ENCODE measurements at places on chromosomes 3 and 15.

DNA sequence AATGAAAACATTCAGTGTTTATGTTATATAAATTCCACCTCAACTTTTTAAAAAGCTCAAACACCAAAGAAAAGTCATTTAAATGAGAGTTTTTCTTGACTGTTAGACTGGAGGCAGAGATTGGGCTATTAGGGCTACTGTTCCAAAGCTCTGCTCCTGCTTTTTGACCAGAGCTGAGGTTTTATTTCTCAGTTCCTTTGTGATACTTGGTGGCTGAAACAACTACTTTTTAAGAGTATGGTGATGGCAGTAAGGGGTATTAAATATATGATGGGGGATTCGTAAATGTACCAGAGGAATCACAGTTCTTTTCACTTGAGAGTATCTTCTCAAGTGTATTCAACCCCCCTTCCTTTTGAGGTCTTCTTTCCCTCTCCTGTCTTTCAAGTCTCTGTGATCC lies 186.1 kb upstream of the CGNL1 start:
- DNase-seq = no peak

DNA sequence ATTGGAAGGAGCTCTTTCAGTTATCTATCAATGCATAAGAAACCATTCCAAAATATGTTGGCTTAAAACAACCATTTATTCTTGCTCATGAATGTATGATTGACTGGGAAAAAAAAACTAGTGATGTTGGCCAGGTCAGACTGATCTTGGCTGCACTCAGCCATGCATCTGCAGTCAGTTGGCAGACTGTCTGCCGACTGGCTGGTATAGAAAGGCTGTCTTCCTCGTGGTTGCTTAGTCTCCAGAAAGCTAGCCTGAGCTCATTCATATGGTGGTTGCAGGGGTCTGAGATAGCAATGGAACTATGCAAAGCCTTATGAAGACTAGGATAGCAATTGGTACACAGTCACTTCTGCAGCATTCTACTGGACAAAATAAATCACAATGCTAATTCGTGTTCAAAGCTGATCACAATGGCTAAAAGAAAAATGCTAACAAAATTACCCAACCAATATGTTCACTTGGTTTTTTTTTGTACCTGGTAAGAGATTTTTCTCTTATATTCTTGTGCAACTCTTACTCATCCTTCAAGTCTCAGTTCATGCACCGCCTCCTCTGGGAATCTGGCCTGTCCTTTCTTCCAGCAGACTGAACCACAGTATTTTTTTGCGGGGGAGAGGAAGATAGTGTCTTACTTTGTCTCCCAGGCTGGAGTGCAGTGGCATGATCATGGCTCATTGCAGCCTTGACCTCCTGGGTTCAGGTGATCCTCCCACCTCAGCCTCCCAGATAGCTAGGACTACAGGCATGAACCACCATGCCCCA lies 126.8 kb downstream of the KCNAB1 start:
- DNase-seq = no peak

GRCh38 chr3:116148881-116149851 lies 296.1 kb downstream of the LSAMP start:
- peak; percentile 55 for DNase-seq

GRCh38 chr15:84671211-84671610 lies 13.2 kb upstream of the NMB start:
- DNase-seq = no peak

GRCh38 chr3:14946739-14947099 lies 664 bp upstream of the NR2C2 start:
- no peak for DNase-seq

- no peak for DNase-seq
Measured at GRCh38 chr15:38631119-38632075, 66.8 kb upstream of the RASGRP1 start.

DNA sequence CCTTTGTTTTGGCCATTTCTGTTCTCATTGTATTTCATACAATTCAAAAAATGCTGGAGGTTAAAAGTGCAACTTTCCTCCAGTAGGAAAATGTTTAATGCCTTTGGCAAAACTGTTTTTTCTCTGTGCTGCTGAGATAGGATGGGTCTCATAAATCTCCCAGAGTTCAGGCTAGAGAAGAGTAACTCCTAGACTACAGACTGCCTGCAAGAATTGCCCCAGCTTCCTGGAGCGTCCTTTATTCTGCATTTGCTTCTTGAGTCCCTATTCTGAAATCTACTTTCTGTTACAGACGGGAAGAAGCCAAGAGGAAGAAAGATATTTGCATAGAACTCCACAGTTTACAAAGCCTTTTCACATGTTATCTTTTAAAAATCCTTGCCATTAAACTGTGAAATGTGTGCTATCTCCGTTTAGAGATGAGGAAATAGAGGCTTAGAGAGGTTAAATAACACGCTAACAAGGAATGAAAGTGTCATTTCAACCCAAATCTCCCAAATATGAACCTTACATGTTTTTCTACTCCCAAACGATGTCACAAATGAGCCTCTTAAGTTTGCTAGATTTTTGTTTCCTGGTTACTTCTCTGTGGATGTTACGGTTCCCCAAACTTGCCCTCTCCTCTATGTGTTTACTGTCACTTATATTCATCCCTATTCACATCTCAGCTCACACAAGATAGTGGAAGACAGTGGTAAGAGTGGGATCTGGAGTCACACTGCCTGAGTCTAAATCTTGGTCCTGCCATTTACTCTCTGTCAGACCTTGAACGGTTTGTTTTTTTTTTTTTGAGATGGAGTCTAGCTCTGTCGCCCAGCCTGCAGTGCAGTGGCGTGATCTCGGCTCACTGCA lies 17.4 kb downstream of the NANOGP8 start:
- DNase-seq = no peak

DNA sequence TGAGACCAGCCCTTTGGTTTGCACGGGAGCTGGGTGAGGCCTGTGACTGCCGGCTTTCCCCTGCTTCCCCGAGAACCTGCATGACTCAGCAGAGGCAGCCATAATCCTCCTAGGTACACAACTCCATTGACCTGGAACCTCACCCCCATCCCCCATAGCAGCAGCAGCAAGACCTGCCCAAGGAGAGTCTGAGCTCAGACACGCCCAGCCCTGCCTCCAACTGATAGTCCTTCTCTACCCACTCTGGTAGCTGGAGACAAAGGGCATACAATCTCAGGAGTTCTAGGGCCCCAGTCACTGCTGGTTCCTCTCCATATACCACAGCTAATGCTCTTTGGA lies 141.0 kb upstream of the ARHGEF26 start:
- no peak for DNase-seq

DNA sequence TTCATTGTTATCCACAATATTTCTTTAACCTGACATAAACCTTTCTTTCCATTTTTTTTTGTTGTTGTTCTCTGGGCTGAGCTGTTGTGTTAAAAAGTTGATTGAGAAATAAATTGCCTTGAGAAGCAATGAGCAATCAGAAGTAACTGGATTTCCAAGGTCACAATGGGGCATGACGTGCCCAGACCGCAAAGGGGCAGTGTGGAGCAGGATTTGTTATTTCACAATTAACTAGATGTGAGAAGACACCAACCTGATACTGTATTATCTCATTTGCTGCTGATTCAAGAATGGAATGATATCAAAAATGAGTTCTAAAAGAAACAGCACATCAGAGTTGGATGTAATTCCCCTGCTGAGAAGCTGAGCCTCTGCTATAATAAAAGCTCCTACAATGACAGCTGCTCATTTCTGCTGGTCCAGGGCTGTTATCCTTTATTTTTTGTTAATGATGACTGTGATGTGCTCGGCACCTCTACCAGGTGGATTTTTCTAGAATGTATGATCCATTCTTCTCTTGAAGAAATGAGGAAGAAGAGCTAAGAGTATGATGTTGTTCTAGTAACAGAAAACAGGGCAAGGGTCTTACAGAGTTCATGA lies 28.1 kb downstream of the CPNE4 start:
- DNase-seq = no peak

GRCh38 chr3:160400030-160400701 lies 716 bp downstream of the SMC4 start:
- DNase-seq = no peak

GRCh38 chr3:195059471-195060216 lies 211.3 kb downstream of the XXYLT1 start:
- no peak for DNase-seq

DNA sequence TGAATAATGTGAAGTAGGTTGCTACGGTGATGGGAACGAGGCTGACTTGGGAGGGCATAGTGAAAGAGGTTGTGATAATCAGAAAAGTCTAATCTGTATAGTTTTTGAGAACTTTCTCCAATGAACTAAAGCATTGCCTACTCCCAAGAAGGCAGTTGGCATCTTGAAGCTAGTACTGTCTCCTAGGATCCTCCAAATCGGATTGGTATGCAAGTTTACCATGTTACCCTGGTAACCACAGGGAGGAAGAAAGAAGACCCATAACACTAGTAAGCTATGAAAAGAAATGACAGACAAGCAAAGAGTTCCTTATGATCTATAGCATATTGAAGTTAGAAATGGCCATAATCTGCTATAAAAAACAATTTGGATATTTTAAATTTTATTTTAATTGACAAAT lies 127.2 kb upstream of the SYNPR start:
- no peak for DNase-seq

DNA sequence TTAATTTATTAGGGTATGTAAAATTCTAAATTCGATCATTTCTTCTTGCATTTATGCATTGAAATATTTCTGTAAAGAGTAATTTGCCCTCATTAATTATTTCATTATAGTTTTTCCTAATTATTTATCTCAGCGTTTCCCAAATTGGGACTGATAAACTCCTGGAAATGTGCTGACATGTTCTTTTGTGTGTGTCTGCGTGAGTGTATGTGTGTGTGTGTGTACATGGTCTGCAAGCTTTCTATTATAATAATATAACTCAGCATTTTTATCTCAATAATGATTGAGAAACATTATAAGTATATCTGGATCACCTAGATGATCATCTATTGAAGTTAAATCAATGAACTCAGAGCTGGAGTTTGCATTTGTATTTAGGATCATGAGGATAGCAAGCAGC lies 38.7 kb downstream of the TMEM45A start:
- no peak for DNase-seq

- no peak for DNase-seq
Measured at GRCh38 chr3:150319900-150320299, 88.2 kb upstream of the TSC22D2 start.

DNA sequence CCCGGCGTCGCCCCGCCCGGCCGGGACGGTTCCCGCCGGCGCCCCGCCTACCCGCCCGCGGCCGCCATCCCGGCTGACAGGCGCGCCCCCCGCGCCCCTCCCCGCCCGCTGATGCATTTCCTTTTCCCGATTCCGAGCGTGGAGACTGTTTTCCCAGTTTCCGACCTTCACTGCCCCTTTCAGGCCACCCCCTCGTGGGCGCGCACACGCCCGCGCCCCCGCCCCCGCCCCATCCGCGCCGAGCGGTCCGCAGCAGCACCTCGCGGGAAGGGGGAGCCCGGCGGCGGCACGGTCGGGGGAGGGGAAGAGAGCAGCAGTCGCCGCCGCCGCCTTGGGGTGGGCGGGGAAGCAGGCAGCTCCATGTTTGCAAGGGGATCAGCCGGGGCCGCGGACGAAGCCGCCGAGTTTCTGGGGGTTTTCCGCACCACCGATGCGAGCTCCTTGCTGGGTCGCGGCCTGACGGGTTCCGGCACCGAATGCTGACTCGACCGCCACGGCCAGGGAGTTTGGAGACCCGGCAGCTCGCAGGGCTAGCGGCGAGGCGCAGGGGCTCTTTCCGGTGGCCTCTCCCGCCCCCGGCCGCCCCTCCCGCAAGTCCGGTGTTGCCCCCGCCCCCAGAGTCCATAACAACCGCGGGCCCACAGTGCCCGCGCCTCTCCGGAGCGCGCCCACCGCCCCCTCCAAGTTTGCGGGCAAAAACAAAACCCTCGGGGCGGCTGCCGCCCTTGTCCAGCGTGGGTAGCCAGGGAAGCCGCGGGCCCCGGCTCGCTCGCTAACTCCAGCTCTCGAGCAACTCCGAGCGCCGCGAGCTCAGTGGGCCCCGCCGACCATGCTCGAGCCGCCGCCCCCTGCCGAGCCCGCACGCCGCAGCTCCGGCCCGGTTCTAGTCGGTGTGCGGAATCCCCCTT lies 3.2 kb upstream of the SIN3A start:
- DNase-seq = peak; percentile 40

GRCh38 chr3:135451037-135451785 lies 514.3 kb upstream of the PPP2R3A start:
- no peak for DNase-seq

DNA sequence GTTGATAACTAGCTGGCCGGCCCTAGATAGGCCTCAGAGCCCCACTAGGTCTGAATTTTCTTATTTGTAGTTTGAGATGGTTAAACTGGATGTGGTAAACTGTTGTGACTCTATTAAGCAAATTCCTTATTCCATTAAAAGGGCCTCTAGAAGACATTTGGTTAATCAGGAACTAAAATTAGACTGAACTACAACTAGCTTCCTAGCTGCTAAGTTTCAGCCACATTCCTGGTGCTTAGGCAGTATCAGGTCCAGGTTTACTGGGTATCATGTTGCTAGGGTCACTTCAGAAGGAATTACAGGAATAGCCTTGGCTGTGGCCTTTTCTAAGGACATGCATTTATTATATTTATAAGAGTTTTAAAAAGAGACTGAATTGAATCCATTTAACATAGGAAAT lies 136.3 kb downstream of the PLD1 start:
- DNase-seq = no peak

GRCh38 chr15:58701376-58701775 lies 48.1 kb downstream of the ADAM10 start:
- no peak for DNase-seq

GRCh38 chr3:177553012-177553411 lies 355.7 kb upstream of the TBL1XR1 start:
- DNase-seq = no peak

DNA sequence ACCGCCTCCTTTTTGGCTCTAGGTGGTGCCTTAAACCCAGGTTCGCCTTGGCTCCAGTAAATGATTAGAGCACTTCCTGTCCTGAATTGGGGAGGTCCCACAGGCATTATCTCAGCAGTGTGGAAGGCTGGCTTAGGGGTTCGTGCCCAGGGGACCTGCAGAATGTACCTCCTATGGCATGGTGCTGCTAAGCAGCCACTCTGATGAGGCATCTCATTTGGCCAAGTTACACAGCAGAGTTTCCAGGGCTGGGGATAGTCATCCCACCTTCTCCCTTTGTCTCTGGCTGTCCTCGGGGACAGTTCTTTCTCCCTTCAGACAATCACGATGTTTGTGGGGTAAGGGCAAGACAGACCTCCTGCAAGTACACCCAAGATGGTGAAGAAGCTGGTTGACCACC lies 371.2 kb downstream of the VPS13C start:
- DNase-seq = no peak

GRCh38 chr3:7428206-7428718 lies 567.3 kb downstream of the GRM7 start:
- no peak for DNase-seq

DNA sequence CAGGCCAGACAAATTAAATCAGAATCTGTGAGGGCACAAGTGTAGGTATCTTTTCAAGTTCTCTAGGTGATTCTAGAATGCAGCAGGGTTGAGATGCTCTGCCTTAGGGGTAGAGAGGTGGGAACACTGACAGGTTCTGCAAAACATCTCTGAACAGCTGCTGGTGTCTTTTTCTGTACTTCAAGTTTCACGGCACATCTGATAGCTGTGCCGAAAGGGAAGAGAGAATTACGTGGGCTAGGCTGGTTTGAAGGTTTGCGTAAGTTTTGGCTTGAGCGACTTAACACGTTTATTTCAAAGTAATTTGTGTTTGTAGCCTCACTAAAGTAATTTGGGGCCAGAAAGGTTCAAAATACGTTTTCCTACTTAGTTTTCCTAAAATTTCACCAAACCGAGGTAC lies 22.5 kb downstream of the PXK start:
- DNase-seq = no peak

- DNase-seq = no peak
Measured at GRCh38 chr15:28096411-28096669, 2.8 kb downstream of the OCA2 start.

- DNase-seq = no peak
Measured at GRCh38 chr3:186596568-186597287, 16.1 kb upstream of the AHSG start.
